ENCODE measurements at places on chromosomes 5 and 9.

GRCh38 chr5:147822686-147823491 lies 8.6 kb downstream of the SPINK1 start:
- DNase-seq = no peak

DNA sequence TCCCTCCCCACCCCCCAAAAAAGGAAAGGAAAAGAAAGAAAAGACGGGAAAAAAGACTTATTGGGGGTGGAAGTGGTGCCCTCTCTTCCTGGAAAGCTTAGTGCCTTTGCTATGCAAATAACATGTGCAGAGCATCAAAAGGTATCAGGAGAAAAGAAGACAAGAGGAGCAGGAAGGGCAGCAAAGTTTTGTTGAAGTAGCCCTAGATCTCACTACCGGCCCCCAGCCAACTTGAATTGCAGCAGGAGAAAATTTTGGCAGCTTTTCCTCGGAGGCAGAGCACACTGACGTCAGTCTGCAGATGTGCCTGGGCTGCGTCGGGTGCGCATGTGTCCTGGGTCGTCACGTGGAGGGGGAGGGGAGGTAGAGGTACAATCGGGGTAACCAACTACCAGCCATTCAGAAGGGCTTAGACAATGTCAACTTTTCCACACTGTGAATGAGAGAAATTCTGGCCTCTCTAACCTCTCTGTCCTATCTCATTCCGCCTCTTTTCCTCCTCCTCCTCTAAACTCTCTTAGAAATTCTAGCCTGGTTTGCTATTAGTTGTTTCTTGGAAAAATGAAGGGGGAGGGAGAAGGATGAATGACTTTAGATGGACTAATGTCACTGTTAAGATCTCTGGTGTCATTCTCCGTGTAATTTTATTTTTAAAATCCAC lies at the start of gene ADAMTS6:
Gene ADAMTS6, minus strand, starts transcription at position 286 of the 661 bp plus-strand sequence. CDS start 8,247 bp downstream, outside the sequence.
- peak; percentile 77 for DNase-seq

DNA sequence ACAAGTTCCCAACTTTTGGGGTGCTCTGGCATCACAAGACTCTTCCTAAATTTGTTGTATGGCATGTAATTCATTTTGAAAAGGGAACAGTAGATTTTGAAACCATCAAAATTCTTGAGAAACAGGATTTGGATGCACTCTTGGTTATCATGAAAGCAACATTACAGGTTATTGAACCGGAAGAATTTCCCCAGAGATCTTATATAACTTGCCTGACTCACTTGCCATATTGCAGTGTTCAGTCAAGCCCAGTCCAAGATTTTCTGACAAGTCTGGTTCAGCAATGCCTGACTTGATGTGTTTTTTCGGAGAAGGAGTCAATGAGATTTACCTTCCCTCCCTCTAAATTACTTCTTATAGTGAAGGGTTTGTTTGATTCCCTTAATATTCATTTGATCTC lies 32.0 kb downstream of the SMIM15 start:
- DNase-seq = no peak

DNA sequence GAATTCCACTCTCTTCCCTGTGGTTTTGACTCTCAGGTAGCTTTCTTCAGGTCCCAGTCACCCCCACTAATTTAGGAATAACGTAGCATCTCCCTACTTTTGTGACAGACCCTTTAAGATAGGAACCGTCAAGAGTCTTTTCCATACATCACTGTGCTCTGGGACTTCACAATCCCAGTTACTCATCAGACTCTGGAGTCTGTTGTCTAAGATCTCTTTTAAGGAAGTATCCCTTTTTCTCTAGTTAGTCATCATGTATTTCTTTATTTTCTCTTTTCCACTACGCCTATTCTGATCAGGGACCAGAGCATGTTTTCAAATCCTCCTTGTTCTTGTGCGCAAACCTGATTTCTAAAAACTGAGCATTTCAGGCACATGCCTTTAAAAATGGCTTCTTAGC lies 143.0 kb downstream of the GOLPH3 start:
- no peak for DNase-seq

- DNase-seq = no peak
These were observed 186.1 kb downstream of the C9orf152 start for GRCh38 chr9:110021891-110022290.

- DNase-seq = no peak
These were observed 2.5 kb downstream of the SEMA5A start for GRCh38 chr5:9543311-9543920.

DNA sequence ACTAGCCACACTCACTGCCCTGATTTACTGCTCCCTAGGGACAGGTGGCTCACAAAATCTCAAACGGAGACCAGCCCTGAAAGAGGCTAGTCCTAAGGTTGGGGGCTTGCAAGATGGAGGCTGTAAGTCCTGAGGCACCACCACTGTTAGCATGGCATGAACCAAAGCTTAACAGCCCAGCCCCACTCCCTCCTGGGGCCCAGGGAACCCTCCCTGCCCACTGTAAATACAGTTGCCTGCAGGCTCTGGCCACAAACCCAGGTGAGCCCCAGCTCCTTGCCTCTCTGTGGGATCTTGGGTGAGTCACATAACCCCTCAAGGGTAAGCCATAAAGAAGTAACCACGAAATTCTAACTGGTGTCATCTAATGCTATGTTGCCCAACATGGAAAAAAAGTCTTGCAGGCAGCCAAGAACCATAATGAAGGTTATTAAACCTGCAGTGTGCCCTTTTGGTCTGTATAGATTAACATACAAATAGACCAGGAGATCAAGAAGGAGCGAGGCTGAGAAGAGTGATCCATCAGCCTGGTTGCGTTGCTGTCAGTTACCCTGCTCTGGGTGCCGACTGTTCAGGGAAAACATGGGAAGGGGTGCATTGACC lies 1.7 kb upstream of the POMT1 start:
- DNase-seq = peak; percentile 38

- DNase-seq = no peak
These were observed 3.8 kb downstream of the ZNF618 start for GRCh38 chr9:113879911-113880310.

- DNase-seq = no peak
These were observed 30.6 kb downstream of the NKX2-5 start for GRCh38 chr5:173204185-173204979.

- DNase-seq = no peak
These were observed 279.1 kb upstream of the DMAC1 start for GRCh38 chr9:8078641-8079140.

DNA sequence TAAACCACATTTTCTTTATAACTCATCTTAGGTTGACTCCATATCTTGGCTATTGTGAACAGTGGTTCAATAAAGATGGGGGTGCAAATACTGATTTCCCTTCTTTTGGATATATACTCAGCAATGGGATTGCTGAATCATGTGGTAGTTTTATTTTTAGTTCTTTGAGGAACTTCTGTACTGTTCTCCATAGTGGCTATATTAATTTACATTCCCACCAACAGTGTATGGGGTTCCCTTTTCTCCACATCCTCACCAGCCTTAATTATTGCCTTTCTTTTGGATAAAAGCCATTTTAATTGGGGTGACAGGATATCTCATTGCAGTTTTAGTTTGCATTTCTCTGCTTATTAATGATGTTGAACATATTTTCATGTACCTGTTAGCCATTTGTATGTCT lies 107.7 kb upstream of the EQTN start:
- DNase-seq = no peak
